Activated CD4-positive, CD25-positive, alpha-beta regulatory T cell (primary cell): ENCODE measurements at places on chromosomes 16 and 17.

DNA sequence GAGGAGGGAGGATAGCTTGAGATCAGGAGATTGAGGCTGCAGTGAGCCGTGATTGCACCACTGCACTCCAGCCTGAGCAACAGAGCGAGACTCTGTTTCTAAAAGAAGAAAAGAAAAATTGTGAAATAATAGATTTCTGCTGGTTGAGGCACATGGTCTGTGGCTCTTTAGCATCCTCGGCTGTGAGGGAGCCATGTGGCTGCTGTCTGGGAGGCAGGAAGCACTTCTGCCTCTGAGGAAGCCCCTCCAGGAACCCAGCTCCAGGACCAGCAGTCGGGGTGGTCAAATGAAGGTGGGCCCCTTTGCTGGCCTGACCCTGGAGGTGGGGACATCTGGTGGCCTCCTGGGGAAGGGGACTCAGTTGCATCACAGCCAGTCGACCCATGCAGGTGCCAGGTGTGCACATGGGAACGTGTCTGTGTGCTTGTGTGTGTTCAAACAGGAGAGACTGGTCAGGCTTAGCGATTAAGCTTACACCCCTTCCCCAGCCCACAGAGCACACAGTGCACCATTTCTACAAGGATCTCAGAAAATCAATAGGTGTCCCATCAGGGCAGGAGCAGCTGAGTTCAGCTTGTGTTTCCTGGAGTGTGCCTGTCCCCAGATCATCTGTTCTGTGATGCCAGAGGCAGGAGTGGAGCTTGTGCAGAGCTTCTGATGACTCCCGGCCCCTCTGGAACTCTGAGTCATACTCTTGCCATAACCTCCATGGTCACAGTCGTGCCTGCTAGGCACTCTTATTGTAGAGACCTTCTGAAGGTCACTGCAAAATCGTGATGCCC is 24.3 kb upstream of the MGAT5B start:
- DNase-seq = no peak

GRCh38 chr17:57102122-57102521 is 17.1 kb downstream of the AKAP1 start:
- DNase-seq = no peak

DNA sequence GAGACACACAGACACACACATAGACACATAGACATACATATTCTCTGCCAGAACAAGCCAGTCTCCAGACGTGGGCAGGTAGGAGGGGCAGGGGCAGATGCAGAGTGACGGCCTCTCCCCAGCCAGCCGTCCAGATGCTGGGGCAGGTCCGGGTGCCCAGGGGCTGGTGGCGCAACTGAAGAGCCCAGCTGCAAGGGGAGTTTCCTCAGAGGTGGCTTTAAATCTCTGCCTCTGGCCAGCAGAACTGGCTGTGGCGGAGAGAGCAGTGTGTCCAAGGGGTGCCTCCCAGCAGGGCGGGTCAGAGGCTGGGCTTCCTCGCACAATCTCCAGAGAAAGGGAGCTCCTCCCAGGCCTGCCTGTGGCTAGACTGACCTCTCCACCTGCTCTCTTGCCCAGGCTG is 9.4 kb upstream of the GCGR start:
- DNase-seq = no peak

GRCh38 chr17:41676058-41676419 is 12.6 kb upstream of the EIF1 start:
- DNase-seq = no peak
